Bone marrow (tissue), 2 donors: ENCODE measurements at places on chromosomes 4 and X.

- no peak for DNase-seq
Observed at GRCh38 chr4:101983835-101984234, 193.3 kb downstream of the BANK1 start.

DNA sequence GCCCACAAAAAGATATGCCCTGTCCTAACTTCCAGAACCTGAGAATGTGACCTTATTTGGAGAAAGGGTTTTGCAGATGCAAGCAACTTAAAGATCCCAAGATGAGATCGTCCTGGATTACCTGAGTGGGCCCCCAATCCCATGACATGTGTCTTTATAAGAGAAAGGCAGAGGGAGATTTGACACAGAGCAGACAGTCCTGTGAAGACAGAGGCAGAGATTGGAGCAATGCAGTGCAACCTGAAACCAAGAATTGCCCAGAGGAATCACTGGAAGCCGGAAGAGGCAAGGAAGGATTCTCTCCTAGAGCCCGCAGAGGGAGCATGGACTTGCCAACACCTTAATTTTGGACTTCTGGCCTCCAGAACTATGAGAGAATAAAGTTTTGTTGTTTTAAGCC, 171.5 kb downstream of the SMIM20 start:
- no peak for DNase-seq

GRCh38 chrX:118062817-118063615, 53.6 kb downstream of the KLHL13 start:
- no peak for DNase-seq

GRCh38 chr4:54254915-54255246, 25.8 kb downstream of the PDGFRA start:
- DNase-seq = no peak

- DNase-seq = peak; percentile 19
Observed at GRCh38 chr4:183722731-183723560, 63.9 kb downstream of the TRAPPC11 start.
